ENCODE measurements at places on chromosomes 6 and 20.

- DNase-seq, result no peak
These were observed 4.9 kb upstream of the ANKRD60 start for GRCh38 chr20:58233393-58233792.

GRCh38 chr6:47852727-47853126 lies 70.9 kb downstream of the OPN5 start:
- DNase-seq, result no peak

GRCh38 chr20:14707026-14707680 lies 369.7 kb upstream of the FLRT3 start:
- DNase-seq, result no peak

DNA sequence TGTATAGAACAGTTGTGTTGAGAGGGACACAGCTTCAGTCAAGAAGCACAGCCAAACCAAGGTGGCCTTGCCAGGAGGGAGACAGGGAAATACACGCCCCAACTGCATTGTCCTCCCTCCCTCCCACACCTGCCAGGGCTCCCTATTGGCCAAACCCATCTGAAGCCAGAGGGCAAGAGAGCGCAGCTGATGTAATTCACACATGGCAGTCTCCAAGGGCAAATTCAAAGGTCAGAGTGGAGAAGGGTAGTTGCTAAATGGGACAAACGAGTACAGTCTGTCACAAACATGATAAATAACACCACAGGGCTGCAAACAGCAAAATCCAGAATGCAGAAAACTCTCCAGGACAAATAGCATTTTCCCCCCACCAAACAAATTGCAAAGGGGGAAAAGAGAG lies 23.2 kb upstream of the PPP1R16B start:
- DNase-seq, result no peak

DNA sequence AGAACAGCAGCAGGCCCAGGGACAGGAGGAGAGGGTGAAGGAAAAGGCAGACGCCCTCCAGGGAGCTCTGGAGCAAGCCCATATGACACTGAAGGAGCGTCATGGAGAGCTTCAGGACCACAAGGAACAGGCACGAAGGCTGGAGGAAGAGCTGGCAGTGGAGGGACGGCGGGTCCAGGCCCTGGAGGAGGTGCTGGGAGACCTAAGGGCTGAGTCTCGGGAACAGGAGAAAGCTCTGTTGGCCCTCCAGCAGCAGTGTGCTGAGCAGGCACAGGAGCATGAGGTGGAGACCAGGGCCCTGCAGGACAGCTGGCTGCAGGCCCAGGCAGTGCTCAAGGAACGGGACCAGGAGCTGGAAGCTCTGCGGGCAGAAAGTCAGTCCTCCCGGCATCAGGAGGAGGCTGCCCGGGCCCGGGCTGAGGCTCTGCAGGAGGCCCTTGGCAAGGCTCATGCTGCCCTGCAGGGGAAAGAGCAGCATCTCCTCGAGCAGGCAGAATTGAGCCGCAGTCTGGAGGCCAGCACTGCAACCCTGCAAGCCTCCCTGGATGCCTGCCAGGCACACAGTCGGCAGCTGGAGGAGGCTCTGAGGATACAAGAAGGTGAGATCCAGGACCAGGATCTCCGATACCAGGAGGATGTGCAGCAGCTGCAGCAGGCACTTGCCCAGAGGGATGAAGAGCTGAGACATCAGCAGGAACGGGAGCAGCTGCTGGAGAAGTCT lies 25.5 kb downstream of the C20orf173 start:
- no peak for DNase-seq

GRCh38 chr6:74000666-74001490 lies 304.9 kb downstream of the CD109 start:
- DNase-seq, result no peak

- no peak for DNase-seq
These were observed 92.9 kb downstream of the FYN start for GRCh38 chr6:111780393-111780792.

DNA sequence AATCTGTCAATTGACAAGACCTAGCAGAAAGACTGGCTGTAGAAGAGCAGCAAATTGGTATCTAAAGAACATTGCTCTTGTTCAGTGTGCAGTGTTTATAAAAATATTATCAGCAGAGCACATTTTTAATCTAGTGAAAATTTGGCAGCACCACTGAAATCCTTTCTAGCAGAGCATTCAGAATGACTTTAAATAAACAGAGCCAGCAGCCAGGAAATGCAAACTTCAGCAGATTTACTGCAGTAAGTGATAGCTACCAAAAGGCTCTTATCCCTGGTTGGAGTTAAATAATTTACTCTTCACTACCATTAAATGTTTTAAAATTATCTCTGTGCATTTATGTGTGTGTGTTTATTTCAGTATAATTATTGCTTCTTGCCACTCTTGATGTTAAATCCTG lies 590.9 kb upstream of the CITED2 start:
- peak; percentile 22 for DNase-seq

DNA sequence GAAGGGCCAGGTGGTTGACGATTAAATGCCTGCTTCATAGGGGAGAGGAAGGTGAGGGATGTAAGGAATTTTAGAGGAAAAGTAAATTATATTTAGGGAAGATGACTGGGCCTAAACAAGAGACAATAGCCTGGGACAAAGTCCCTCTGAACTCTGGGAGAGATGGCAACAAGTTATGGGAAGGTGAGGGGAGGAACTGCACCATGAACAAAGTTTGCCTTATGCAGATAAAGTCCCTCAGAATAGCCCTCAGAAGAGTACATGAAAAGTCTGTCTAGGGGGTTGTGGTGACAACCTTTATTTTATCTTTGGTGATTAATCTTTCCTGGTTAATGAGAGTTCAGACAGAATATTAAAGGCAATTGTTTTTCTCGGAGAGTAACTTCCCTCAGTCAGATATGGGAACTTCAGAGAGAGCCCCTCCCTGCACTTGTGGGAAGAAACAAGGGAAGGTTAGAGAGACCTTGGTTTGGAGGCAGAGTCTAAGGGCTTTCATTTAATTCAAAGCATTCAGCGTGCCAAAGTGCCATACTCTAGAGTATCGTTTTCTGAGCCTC lies 27.1 kb upstream of the FAM217A start:
- no peak for DNase-seq

GRCh38 chr20:1802385-1803060 lies 92.7 kb upstream of the SIRPA start:
- DNase-seq, result no peak

DNA sequence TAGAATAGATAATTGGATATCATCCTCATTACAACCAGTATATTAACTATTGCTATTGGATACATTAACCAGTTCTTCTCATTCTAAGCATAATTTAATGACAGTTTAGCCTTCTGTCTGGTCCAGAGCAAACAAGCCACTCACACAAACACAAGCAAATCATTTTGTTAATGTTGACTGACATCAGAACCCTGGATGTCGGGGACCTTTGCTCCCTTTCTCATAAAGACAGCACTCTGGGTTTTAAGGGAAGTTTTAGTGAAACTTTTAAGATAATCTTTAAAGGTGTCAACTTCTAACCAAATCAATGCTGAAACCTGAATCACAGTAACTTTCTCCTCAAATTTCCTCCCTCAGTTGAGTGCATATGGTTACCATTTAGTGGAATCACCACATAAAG lies 113.9 kb downstream of the PTPRK start:
- DNase-seq, result no peak

DNA sequence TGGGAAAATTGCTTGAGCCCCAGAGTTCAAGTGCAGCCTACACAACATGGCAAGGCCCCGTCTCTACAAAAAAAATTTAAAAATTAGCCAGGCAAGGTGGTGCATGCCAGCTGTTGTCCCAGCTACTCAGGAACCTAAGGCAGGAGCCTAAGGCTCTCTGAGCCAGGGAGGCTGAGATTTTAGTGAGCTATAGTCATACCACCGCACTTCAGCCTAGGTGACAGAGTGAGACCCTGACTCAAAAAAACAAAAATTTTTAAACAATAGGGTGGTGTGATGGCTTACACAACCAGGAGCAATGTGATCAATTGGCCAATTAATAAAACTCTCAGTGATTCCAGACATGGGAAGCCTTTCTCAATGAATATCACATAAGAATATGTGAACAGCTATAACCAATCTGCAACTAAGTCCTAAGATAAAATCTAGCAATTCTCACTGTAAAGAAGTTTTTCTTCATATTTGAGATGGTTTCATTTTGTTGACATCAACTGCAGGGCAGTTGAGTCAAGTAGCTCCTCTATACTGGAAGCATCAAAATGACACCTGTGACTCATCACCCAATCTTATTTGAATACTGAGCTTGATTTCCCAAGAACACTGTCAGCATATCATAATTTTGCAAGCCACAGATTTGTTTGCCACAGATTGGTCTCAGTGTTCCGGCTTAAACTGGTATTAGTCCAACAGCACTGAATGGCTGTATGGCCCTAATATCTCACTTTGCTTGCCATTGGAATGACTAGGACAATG lies 169.0 kb upstream of the GJE1 start:
- DNase-seq, result no peak

DNA sequence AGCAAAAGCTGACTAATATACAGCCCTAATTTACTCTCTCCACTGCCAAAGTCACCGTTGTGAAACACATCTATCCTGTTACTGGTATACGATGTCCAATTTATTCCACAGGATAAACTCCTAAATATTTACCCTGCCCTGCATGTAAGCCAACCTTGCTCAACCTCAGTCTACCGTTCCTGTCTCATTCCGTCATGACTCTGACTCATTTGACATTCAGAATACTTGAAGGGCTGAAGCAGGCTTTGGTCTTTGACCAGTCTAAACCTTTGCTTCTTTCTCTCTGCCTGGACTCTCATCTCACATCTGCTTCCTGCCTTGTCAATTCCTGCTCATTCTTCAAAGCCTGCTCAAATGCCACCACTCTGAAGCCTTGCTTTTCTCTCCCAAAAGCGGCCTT lies 157.5 kb downstream of the SCP2D1 start:
- DNase-seq, result no peak

- no peak for DNase-seq
These were observed 23.8 kb downstream of the RBM38 start for GRCh38 chr20:57414867-57415592.

GRCh38 chr6:1321738-1322137 lies 9.8 kb downstream of the FOXQ1 start:
- DNase-seq, result no peak

DNA sequence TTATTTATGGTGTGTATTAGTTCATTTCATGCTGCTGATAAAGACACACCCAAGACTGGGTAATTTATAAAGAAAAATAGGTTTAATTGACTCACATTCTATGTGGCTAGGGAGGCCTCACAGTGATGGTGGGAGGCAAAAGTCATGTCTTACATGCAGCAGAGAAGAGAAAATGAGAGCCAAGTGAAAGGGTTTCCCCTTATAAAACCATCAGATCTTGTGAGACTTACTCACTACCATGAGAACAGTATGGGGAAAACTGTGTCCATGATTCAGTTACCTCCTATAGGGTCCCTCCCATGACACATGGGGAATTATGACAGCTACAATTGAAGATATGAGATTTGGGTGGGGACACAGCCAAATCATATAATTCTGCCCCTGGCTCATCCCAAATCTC lies 150.0 kb upstream of the AHI1 start:
- DNase-seq, result no peak

DNA sequence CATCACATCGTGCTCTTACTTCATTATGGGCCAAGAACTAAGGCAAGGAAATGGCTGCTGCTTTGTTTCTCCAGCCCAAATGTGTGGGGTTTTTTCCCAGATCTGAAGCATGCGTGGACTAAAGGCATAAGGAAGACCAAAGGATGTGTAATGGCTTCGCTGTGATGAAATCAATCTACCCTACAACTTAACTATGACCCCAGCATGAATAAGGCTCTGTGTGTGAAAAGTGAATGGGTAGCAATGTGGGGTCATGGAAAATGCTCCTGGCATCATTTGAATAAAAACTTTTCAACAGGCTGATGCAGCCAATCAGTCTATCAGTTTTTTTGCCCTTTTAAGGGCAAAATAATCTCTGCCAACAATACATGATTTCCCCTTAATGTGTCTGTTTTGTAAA lies 50.3 kb upstream of the ISM1 start:
- DNase-seq, result no peak

DNA sequence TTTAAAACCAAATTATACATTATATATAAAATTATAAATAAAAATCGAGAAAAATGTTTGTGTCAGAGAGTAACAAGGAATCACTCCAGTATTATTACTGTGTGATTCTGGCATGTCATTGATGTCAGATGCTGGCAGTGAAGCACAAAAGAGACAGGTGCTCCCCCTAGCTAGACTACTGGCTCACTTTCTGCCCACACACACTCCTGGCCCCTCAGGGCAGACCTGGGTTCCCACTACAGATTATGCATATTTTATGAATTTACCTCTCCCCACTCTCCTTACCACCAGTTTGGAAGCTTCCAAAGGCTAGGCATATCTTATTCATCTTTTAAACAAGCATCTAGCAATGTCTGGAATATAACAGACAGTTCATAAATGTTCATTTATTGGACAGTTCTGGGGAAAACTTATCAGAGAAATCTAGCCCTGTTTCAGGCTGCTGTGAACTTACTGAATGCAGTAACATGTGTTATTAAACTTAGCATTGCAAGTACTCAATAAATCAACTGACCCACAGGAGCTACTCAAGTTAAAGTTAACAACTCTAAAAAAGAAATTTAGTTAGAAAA lies 12.8 kb downstream of the SNX3 start:
- DNase-seq, result no peak

DNA sequence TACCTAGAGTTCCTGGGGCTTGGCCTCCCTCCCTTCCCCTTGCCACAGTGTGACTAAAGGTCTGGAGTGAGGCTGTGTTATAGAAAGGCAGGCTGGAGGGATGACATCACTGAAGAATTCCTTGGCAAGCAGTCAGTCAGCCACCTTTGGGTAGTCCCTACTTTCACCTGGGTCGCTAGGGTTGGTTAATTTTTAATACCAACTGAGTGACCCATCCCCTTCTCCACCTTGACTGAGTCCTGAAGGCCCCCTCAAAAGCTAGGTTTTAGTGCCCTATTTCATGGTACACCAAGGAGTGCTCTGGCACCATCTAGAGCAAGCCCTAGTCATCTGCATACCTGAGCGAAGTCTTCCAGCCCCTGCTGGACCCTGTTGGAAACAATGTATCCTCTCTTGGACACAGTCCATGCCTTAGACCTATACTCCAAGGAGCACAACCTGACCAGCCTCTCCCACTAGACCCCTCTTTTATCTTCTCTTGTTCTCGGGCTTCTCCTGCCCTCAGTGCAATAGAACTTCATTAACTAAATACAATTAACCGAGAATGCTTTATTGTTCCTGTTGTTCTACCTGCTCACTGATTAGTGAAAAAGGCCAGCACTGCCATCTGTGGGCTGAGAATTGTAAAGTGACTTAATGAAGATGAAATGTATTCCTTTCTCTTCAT lies 44.6 kb downstream of the RIN2 start:
- DNase-seq, result no peak

DNA sequence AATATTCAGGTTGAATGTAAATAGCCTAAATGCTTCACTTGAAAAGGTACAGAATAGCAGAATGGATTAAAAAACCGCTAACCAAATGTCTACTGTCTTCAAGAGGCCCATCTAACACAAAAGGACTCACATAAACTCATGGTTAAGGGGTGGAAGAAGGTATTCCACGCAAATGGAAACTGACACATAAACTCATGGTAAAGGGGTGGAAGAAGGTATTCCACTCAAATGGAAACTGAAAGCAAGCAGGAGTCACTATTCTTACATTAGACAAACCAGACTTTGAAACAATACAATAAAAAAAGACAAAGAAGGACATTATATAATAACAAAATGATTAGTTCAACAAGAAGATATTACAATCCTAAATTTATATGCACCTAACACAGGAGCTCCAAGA lies 38.3 kb upstream of the PKIB start:
- DNase-seq, result no peak

All from DMS153 (cell line).